Stimulated activated CD4-positive, alpha-beta T cell treated with anti-CD3 and anti-CD28 coated beads, Interleukin-15, amount 100 ng/mL, for 1 hour (primary cell): ENCODE measurements at places on chromosomes 3 and 15.

DNA sequence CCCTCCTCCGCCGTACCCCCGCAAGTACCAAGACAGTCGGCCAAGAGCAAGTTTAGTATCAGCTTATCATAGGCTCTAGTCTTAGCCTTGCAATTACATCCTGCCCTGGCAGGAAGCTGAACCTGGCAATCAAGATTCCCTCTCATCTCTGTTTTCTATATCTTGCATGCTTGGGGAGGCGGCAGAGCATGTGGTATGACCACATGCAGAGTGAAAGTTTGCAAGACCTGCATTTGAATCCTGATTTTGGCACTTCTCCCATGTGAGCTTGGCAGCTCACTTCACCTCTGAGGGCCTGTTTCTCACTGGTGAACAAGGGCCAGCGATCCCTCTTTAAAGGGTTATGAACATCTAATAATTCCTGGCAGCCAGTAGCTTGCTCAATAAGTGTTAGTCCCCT is 106.1 kb upstream of the FRMD4B start:
- no peak for DNase-seq

- no peak for DNase-seq
Measured at GRCh38 chr3:43521941-43522340, 99.9 kb downstream of the ANO10 start.

- DNase-seq: no peak
Measured at GRCh38 chr3:11482021-11482420, 161.7 kb downstream of the VGLL4 start.

GRCh38 chr3:46282041-46282440 is 39.8 kb downstream of the CCR3 start:
- no peak for DNase-seq

GRCh38 chr15:32042269-32042972 is 12.1 kb downstream of the CHRNA7 start:
- no peak for DNase-seq

GRCh38 chr15:52368402-52368801 is 72.8 kb upstream of the MYO5C start:
- no peak for DNase-seq

DNA sequence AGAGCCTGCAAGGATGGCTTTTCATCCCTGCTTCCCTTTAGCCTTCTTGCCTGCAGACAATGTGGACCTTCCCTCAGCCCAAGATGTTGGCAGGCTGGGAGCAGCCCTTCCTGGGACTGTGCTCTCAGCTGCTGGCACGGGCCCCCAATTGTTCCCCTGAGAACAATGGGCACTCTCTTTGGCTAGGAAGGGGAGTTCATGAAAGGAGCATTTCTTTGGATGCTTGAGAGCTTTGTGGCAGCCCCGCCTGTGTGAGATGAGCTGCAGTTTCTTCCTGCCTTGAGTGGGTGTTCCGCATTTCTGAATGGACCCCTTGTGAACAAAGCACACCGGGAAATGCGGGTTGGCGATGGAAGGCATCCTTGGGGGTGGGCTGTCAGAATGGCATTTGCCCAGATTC is 35.0 kb upstream of the BSN start:
- DNase-seq: no peak
